NCI-H2029 (cell line): ENCODE measurements at places on chromosomes 4 and X.

GRCh38 chr4:86831262-86832130 lies 17.7 kb downstream of the SLC10A6 start:
- DNase-seq = peak; percentile 69

DNA sequence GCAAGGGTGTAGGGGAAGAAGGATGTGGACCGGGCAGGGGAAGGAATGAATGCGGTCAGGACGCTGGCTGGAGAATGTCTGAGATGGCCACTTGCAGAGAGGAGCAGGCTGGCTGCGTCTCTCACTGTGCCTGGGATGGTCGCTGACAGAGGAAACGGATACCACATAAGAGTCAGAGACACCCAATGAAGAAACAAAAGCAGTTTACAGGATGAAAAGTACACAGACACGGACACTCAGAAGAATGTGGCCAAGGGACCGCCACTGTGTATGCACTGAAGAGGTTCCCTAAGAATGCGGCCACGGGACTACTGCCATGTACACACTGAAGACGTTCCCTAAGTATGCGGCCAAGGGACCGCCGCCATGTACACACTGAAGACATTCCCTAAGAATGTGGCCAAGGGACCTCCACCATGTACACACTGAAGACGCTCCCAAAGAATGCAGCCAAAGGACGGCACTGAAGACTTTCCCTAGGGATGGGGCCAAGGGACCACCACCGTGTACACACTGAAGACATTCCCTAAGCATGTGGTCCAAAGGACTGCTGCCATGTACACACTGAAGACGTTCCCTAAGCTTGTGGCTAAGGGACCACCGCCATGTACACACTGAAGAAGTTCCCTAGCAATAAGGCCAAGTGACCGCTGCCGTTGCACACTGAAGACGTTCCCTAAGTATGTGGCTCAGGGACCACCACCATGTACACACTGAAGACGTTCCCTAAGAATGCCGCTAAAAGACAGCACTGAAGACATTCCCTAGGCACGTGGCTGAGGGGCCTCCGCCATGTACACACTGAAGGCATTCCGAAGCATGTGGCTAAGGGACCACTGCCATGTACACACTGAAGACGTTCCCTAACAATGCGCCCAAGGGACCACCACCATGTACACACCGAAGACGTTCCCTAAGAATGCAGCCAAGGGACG lies 32.2 kb downstream of the DHRSX start:
- DNase-seq = no peak

GRCh38 chr4:3290476-3290875 lies 2.3 kb upstream of the RGS12 start:
- peak; percentile 55 for DNase-seq

GRCh38 chrX:143306991-143307937 lies 210.0 kb downstream of the SPANXN3 start:
- peak; percentile 10 for DNase-seq
